Naive thymus-derived CD8-positive, alpha-beta T cell (primary cell): ENCODE measurements at places on chromosomes 6 and 20. TPM values are rescaled to one million over a fixed set of nuclear protein-coding genes. Genes with fewer than 3 reads are reported as not detected.
A peak's percentile ranks its signal among the peaks of the same experiment; 100 is the strongest.

GRCh38 chr20:61734733-61735502 lies 330.8 kb downstream of the TAF4 start:
- no peak overlapping the region for H3K4me3 ChIP-seq
- no peaks in the 10 kb centered on the region for H3K4me1 ChIP-seq
- no peak overlapping the region for H3K27ac ChIP-seq
- no peaks in the 10 kb centered on the region for H3K36me3 ChIP-seq

MYCT1 gene
- not detected for polyA plus RNA-seq

DNA sequence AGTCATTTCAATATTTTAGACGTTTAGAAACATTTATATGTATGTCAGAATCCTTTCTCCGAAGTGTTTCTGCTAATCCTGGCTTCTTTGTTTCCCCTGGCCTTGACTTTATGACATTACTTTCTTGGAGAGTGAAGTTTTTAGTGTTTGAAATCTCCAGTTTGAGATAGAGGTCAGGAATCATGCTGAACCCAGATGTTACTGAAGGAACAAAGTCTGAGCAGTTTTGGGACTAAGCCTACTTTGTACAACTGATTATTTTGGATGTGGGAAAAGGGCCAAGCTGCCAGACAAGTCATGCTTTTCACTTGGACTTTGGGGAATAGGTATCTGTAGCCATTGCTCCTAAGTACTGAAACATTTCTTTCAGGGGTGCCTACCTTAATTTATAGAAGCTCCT lies 2.3 kb downstream of the RNF144B start:
- no peak overlapping the region for H3K27ac ChIP-seq
- peak overlapping the region; percentile 28 for H3K4me3 ChIP-seq
- H3K4me1 ChIP-seq = peaks cover 42% of the 10 kb centered on the region
- DNase-seq = no peak
- no peaks in the 10 kb centered on the region for H3K36me3 ChIP-seq

CDH4 gene
- polyA plus RNA-seq = not detected

- no peak for DNase-seq
- no peaks in the 10 kb centered on the region for H3K4me1 ChIP-seq
- no peaks in the 10 kb centered on the region for H3K27me3 ChIP-seq
- H3K27ac ChIP-seq = no peak overlapping the region
These were observed 142.4 kb downstream of the GMDS start for GRCh38 chr6:2102966-2103365.

TP53TG5 gene
- polyA plus RNA-seq = not detected

LY6G6D gene
- not detected for polyA plus RNA-seq

NINL gene
- polyA plus RNA-seq = 0.96 TPM

GRCh38 chr20:10519361-10520046 lies 84.4 kb downstream of the SLX4IP start:
- no peak for DNase-seq
- H3K27ac ChIP-seq = no peak overlapping the region
- no peaks in the 10 kb centered on the region for H3K27me3 ChIP-seq
- peaks cover 14% of the 10 kb centered on the region for H3K36me3 ChIP-seq
- H3K4me3 ChIP-seq = no peak overlapping the region

CFAP206 gene
- not detected for polyA plus RNA-seq

DNA sequence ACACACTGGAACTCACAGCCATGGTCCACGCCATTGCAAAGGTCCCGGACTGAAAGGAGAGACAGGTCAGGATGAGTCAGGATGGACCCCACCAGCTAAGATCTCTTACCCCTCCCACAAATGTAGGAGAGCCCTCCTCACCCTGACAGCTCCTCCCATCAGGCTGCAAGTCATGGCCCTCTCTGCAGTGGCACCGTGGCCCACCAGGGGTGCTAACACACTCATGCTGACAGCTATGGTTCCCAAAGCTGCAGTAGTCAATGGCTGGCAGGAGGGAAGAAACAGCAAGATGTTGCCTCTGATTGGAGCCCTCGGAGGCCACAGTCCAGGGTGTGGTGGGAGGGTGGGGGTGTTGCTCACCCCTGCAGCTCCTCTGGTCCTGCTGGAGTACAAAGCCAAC lies 5.7 kb upstream of the RBPJL start:
- H3K36me3 ChIP-seq = no peaks in the 10 kb centered on the region
- no peaks in the 10 kb centered on the region for H3K4me1 ChIP-seq
- H3K27ac ChIP-seq = no peak overlapping the region
- peaks cover 42% of the 10 kb centered on the region for H3K27me3 ChIP-seq
- no peak overlapping the region for H3K4me3 ChIP-seq

GRCh38 chr6:16292942-16293341 lies 54.6 kb downstream of the GMPR start:
- H3K4me1 ChIP-seq = no peaks in the 10 kb centered on the region
- H3K27me3 ChIP-seq = no peaks in the 10 kb centered on the region
- no peak overlapping the region for H3K27ac ChIP-seq
- DNase-seq = no peak

DNA sequence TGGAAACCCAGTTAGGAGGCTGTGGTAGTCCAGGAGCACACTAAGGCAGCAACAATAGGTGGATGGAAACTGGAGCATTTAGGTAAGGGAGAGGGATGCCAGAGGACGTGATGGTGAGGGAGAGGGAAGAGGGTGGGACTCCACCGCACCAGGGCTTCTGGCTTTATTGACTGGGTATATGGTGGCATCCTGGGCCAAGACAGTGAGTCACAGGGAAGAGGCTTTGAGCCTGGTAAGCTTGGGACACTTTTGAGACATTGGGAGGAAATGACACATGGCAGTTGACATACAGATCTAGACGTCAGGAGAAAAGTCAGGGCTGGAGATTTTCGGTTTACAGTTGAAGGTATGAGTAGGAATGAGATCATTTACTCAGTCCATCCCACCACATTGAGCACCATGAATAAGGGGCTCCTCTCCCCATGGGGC lies 14.9 kb downstream of the NT5E start:
- H3K36me3 ChIP-seq = no peaks in the 10 kb centered on the region
- H3K27me3 ChIP-seq = no peaks in the 10 kb centered on the region
- H3K27ac ChIP-seq = peak overlapping the region; percentile 88

ZFP57 gene
- not detected for polyA plus RNA-seq

DNA sequence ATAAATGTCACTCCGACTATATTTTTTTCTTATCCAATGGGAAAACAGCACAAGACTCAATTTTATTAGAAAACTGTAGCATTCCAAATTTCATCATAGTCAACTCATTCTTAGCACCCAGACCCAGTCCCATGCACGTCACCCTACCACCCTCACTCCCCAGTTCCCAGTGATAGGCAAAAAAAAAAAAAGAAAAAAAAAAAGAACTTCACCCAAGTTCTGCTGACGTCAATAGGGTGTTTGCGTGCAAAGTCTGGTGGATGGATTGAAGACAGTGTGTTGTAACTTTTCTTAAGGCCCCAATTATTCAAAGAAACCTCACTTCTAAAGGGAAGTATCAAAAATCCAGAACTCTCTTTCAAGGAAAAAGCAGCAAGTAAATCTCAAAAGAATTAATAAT lies 213.9 kb upstream of the PRDM1 start:
- no peak for DNase-seq
- peaks cover 15% of the 10 kb centered on the region for H3K27me3 ChIP-seq
- H3K36me3 ChIP-seq = peaks cover 4% of the 10 kb centered on the region
- no peaks in the 10 kb centered on the region for H3K4me1 ChIP-seq
- H3K4me3 ChIP-seq = no peak overlapping the region
- no peak overlapping the region for H3K27ac ChIP-seq

SNRNP48 gene
- 13.7 TPM for polyA plus RNA-seq

FAM184A gene
- polyA plus RNA-seq = 0.51 TPM

DOK5 gene
- polyA plus RNA-seq = not detected
